ENCODE measurements at places on chromosomes 16 and 17. TPM values are rescaled to one million over a fixed set of nuclear protein-coding genes. Genes with fewer than 3 reads are reported as not detected.

DNA sequence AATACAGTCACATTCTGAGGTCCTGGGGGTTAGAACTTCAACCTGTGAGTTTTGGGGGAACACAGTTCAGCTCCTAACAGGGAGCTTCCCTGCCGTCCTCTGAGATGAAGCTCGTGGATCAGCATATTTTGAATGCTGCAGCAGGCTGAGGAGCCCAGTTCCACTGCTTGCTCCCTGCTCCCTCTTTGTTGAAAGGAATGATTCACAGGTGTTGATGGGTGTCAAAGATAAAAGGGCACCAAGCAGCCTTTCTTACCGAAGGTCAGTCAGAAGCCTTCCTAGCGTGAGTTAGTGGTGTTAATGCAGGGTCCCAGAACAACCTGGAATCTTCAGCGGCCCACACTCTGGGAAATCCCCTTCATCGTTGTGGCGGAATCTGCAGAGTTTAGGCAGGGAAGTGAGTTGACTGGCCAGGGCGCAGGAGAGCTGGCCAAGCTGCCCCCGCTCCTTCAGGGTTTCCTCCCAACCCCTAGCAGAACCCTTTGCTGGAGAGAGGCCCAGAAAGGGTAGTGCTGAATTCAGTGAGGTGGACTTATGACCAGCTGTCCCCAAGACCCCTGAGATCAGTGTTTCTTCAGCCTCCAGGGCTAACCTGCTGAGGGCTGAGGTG lies 114.8 kb downstream of the GNAO1 start:
- no peak overlapping the region for H3K4me3 ChIP-seq
- DNase-seq = no peak
- peaks cover 8% of the 10 kb centered on the region for H3K4me1 ChIP-seq
- peaks cover 9% of the 10 kb centered on the region for H3K27me3 ChIP-seq
- H3K27ac ChIP-seq = no peak overlapping the region

GRCh38 chr17:69945698-69946185 lies 129.3 kb upstream of the KCNJ16 start:
- DNase-seq = no peak
- H3K27me3 ChIP-seq = no peaks in the 10 kb centered on the region
- H3K4me3 ChIP-seq = no peak overlapping the region
- no peaks in the 10 kb centered on the region for H3K36me3 ChIP-seq

- peak; percentile 44 for DNase-seq
- peak overlapping the region; percentile 81 for H3K4me3 ChIP-seq
- peaks cover 30% of the 10 kb centered on the region for H3K27me3 ChIP-seq
- H3K27ac ChIP-seq = no peak overlapping the region
- peaks cover 12% of the 10 kb centered on the region for H3K4me1 ChIP-seq
Observed at GRCh38 chr17:8016632-8017424, 14.4 kb downstream of the GUCY2D start.

GRCh38 chr16:17728196-17728595 lies 257.4 kb upstream of the XYLT1 start:
- no peak overlapping the region for H3K4me3 ChIP-seq
- no peak overlapping the region for H3K27ac ChIP-seq
- no peak for DNase-seq
- H3K27me3 ChIP-seq = no peaks in the 10 kb centered on the region

GRCh38 chr17:80386341-80386740 lies 28.6 kb upstream of the ENDOV start:
- H3K36me3 ChIP-seq = peaks cover 72% of the 10 kb centered on the region
- H3K4me3 ChIP-seq = no peak overlapping the region
- no peak overlapping the region for H3K27ac ChIP-seq
- no peak for DNase-seq
- H3K4me1 ChIP-seq = peaks cover 20% of the 10 kb centered on the region

- H3K4me3 ChIP-seq = peak overlapping the region; percentile 98
- no peaks in the 10 kb centered on the region for H3K27me3 ChIP-seq
- H3K36me3 ChIP-seq = peaks cover 27% of the 10 kb centered on the region
- H3K4me1 ChIP-seq = peaks cover 31% of the 10 kb centered on the region
- peak overlapping the region; percentile 97 for H3K27ac ChIP-seq
Observed at GRCh38 chr16:23640615-23640930, 537 bp downstream of the PALB2 start.

GRCh38 chr16:66293207-66293735 lies 73.2 kb upstream of the CDH5 start:
- no peaks in the 10 kb centered on the region for H3K36me3 ChIP-seq
- H3K27me3 ChIP-seq = peaks cover 4% of the 10 kb centered on the region
- no peak overlapping the region for H3K4me3 ChIP-seq
- no peak for DNase-seq
- no peak overlapping the region for H3K27ac ChIP-seq

- H3K36me3 ChIP-seq = no peaks in the 10 kb centered on the region
- no peak overlapping the region for H3K27ac ChIP-seq
- DNase-seq = no peak
Observed at GRCh38 chr16:86521236-86522197, 11.2 kb downstream of the FOXF1 start.

Gene ACSM3
- total RNA-seq = 2.9 TPM

Gene NPIPB2
- 15.0 TPM for total RNA-seq

- no peak overlapping the region for H3K27ac ChIP-seq
- H3K27me3 ChIP-seq = no peaks in the 10 kb centered on the region
- H3K36me3 ChIP-seq = peaks cover 12% of the 10 kb centered on the region
- no peak for DNase-seq
- peak overlapping the region; percentile 83 for H3K4me3 ChIP-seq
Observed at GRCh38 chr16:680967-681745, 946 bp downstream of the STUB1 start.

Gene ZNF174
- total RNA-seq = 10.6 TPM

Gene TBC1D3K
- not detected for total RNA-seq

GRCh38 chr17:29954405-29954804 lies 13.0 kb downstream of the EFCAB5 start:
- no peak overlapping the region for H3K4me3 ChIP-seq
- peaks cover 1% of the 10 kb centered on the region for H3K27me3 ChIP-seq
- H3K27ac ChIP-seq = no peak overlapping the region
- DNase-seq = no peak

Gene GCGR
- total RNA-seq = not detected

- no peak overlapping the region for H3K27ac ChIP-seq
- H3K36me3 ChIP-seq = no peaks in the 10 kb centered on the region
- H3K4me1 ChIP-seq = no peaks in the 10 kb centered on the region
- H3K4me3 ChIP-seq = no peak overlapping the region
- peaks cover 3% of the 10 kb centered on the region for H3K27me3 ChIP-seq
- DNase-seq = no peak
Observed at GRCh38 chr17:41145261-41145660, 4.4 kb downstream of the KRTAP4-5 start.

DNA sequence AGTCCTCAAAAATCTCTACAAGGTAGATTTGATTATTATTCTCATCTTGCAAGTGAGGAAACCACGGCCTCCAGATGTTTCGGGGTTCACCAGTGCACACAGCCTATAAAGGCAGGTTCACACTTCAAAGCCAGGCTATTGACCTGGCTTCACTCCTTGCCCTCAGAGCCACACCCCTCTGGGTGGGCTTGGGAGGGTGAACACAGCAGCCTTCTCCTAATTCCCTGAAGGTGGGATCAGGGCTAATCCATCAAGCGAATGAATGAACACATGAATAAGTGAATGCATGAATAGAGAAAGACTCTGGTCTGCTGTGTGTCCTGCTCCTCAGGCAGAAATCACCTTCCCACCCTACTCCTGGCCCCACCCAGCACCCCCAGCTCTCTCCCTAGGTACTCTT lies 139.0 kb downstream of the CYLD start:
- no peaks in the 10 kb centered on the region for H3K4me1 ChIP-seq
- no peak overlapping the region for H3K4me3 ChIP-seq
- no peaks in the 10 kb centered on the region for H3K36me3 ChIP-seq
- DNase-seq = no peak

Gene GH2
- not detected for total RNA-seq

- peaks cover 5% of the 10 kb centered on the region for H3K4me1 ChIP-seq
Observed at GRCh38 chr17:80035937-80036714, at the start of gene CCDC40. CCDC40 (plus strand) TSS chr17:80036642; CDS start chr17:80036663, 21 bp downstream.

- no peak for DNase-seq
- H3K27ac ChIP-seq = no peak overlapping the region
- H3K27me3 ChIP-seq = no peaks in the 10 kb centered on the region
- no peak overlapping the region for H3K4me3 ChIP-seq
Observed at GRCh38 chr17:74767111-74767516, 9.0 kb downstream of the NAT9 start.

DNA sequence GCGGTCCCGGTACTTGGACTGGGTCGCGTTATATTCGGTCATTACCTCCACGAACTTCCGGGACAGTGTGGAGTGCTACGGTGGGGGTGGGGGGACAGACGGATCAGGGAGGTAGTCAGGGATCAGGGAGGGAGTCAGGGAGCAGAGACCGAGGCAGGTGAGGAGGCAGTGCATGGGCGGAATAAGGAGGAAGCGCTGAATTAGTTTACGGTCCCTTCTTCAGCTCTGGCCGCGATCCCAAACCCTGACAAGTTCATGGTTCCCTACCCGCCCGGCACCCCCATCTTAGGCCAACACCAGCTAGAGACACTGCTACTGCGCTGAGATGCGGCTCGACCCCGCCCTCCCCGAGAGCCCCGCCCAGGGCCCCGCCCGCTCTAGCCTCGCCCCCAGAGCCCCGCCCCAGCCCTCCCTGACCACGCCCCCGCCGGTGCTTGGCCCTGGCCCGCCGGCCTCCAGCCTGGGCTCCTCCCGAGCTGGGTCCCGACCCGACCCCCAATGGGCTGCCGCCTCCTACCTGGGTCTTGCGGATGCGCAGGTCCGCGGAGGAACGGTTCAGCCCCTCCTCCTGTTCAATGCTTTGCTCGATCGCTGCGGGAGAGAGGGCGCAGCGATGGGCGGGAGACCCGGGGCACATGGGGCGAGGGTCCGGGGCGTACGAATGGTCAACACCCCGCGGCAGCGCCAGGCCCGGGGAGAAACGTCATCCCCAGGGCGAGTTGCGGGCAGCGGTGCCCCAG lies 12.1 kb downstream of the HSD3B7 start:
- peaks cover 17% of the 10 kb centered on the region for H3K27me3 ChIP-seq
- peak; percentile 66 for DNase-seq
- H3K27ac ChIP-seq = peak overlapping the region; percentile 44
- H3K36me3 ChIP-seq = no peaks in the 10 kb centered on the region
- H3K4me1 ChIP-seq = peaks cover 11% of the 10 kb centered on the region

DNA sequence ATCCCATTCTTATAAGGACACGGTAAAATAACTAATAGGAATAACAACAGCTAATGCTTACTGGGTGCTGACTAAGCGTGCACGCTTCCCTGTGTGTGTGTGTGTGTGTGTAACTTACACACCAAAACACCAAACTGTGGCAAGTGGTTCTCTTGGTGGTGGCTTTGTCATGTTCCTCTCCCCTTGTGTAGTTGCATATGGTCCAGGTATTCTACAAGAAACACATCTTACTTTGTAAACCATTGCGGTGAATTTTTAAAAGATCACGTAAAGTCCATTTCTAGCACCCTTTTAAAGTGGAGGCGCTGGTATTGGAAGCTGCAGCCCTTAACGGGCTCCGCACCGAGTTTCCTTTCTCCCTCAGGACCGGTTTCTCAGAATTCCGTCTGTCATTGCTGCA lies 221.0 kb upstream of the FOXF1 start:
- DNase-seq = no peak
- H3K4me1 ChIP-seq = no peaks in the 10 kb centered on the region
- peaks cover 53% of the 10 kb centered on the region for H3K27me3 ChIP-seq
- H3K27ac ChIP-seq = no peak overlapping the region
- H3K36me3 ChIP-seq = no peaks in the 10 kb centered on the region
- no peak overlapping the region for H3K4me3 ChIP-seq

GRCh38 chr17:1573932-1574696 lies 11.5 kb upstream of the PITPNA start:
- H3K27ac ChIP-seq = no peak overlapping the region
- peaks cover 3% of the 10 kb centered on the region for H3K27me3 ChIP-seq
- peak; percentile 40 for DNase-seq
- no peak overlapping the region for H3K4me3 ChIP-seq
- no peaks in the 10 kb centered on the region for H3K36me3 ChIP-seq

Gene USP32
- total RNA-seq = 31.2 TPM

DNA sequence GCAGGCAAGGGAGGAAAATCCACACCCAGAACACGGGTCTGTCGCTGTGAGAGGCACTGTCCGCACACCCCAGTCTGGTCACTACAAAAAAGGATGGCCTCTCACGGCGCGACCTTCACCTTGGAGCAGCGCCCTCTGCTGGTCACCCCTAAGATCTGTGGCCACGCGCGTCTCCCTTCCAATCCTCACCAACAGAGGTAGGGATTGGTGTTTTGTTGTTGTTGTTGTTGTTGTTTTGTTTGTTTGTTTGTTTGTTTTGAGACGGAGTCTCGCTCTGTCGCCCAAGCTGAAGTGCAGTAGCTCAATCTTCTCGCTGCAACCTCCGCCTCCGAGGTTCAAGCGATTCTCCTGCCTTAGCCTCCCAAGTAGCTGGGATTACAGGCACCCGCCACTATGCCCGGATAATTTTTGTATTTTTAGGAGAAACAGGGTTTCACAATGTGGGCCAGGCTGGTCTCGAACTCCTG lies 15.0 kb upstream of the C17orf58 start:
- peak; percentile 49 for DNase-seq
- H3K4me3 ChIP-seq = peak overlapping the region; percentile 58
- peaks cover 23% of the 10 kb centered on the region for H3K27me3 ChIP-seq

GRCh38 chr17:47686664-47687327 lies 7.2 kb upstream of the TBKBP1 start:
- peaks cover 14% of the 10 kb centered on the region for H3K4me1 ChIP-seq
- H3K4me3 ChIP-seq = no peak overlapping the region
- H3K27me3 ChIP-seq = no peaks in the 10 kb centered on the region
- DNase-seq = no peak
- no peak overlapping the region for H3K27ac ChIP-seq

Gene DYNLRB2
- total RNA-seq = not detected

Gene GRAP
- 13.3 TPM for total RNA-seq

DNA sequence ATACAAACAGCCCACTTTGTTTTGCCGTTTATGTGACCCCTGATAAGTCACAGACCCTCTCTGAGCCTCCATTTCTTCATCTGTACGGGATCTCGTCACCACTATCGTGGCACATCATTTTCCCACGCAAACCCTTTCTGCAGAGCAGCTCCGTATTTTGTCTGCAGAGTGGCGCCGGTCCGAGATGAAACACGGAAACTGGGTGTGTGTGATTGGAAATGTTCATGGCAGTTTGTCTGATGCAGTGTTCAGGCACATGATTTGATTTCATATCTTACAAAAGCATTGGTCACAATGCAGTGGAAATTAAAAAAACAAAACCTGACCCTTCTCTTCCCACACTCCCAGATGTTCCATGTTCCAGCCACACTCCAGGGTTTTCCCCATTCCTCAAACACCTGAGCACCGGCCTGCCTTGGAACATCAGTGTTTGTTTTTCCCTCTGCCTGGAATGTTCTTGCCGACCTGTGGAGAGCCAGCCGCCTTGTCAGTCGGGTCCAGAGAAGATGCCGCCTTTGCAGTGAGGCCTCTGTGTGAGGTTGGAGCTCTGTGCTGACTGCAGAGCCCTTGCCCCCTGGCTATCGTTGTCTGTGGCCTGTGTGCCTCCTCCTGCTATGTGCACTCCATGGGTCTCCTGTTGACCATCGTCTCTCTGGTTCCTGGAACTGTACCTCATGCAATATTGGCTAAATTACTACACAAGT lies 39.2 kb downstream of the NT5M start:
- H3K27me3 ChIP-seq = peaks cover 4% of the 10 kb centered on the region
- DNase-seq = no peak
- H3K4me3 ChIP-seq = no peak overlapping the region
- H3K36me3 ChIP-seq = no peaks in the 10 kb centered on the region
- no peaks in the 10 kb centered on the region for H3K4me1 ChIP-seq

Gene CACNG3
- not detected for total RNA-seq

Gene PPP1R1B
- total RNA-seq = not detected

Gene PNPO
- 60.7 TPM for total RNA-seq

All from activated T-helper 1 cell treated with anti-CD3 and anti-CD28 coated beads, Interleukin-12 subunit alpha, Interleukin-12 subunit beta, Interleukin-2, Interleukin-4 antibody, amounts not matched to agents 30 ng/mL and 10 ng/mL and 1 ng/mL, durations not matched to agents 14 hours and 24 hours and 36 hours (primary cell).